Naive B cell (primary cell): ENCODE measurements at places on chromosomes 12 and 14.
A peak's percentile ranks its signal among the peaks of the same experiment; 100 is the strongest.

- peak; percentile 25 for DNase-seq
Observed at GRCh38 chr12:62210422-62210821, 49.8 kb upstream of the USP15 start.

GRCh38 chr14:45650754-45651153 lies 397.8 kb upstream of the MIS18BP1 start:
- no peak for DNase-seq

GRCh38 chr14:104195361-104195760 lies 57.0 kb downstream of the KIF26A start:
- DNase-seq: no peak

GRCh38 chr12:102010265-102010994 lies 51.4 kb downstream of the WASHC3 start:
- DNase-seq: peak; percentile 78

DNA sequence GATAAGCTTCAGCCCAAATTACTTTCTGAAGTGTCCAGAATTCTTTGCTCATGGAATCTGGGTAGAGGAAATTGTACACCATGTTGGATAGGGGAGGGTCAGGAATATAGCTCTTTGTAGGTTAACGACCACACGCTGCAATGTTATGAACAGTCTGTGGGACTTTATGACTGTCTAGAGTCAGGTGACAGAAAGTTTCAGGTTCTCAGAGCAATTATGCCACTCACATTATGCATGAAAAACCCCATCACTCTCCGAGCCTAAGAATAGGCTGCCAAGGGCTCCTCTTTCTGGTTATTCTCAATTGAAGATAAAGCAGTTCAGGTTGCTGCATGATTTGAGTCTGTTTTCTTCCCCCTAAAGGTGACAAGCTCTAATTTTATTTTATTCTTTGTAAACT lies 430.9 kb downstream of the ATP23 start:
- no peak for DNase-seq

DNA sequence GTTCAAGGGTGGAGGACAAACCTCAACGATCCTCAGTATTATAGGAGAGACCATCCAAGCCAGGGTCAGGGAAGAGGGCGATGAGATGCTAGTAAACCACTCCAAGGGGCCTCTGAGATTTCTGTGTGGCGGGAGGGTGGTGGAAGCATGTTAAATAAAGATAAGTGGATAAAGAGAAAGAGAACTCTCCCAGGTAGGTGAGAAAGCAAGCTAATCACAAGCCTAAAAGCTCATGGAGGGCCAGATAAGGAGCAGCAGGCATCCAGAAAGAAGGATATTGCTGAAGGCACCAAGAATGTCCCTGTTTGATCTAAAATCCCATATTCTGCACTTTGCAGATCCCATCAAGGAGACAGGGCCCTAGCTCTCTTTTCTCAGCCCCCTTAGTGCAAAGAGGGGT lies 48.3 kb upstream of the PARP11 start:
- no peak for DNase-seq

DNA sequence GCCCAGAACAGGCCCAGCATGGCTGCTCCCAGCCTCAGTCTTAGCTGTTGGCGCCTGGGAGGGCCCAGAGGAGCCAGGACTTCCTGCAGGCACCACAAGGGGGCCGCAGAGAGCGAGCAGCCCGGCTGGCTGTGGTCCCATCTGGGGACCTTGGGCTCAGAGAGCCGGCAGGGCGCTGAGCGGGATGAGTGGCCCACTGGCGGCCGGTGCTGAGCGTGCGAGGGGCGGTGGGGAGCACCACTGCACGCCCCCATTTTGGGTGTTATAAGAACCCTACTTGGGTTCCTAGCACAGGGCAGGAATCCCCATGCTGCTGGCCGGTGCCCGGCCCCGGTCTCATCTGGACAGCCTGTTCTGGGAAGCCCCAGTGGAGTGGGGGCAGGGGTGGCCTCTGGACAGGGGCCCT lies 25.9 kb upstream of the CRIP2 start:
- peak; percentile 57 for DNase-seq

GRCh38 chr12:117045160-117046010 lies 53.8 kb downstream of the TESC start:
- no peak for DNase-seq

DNA sequence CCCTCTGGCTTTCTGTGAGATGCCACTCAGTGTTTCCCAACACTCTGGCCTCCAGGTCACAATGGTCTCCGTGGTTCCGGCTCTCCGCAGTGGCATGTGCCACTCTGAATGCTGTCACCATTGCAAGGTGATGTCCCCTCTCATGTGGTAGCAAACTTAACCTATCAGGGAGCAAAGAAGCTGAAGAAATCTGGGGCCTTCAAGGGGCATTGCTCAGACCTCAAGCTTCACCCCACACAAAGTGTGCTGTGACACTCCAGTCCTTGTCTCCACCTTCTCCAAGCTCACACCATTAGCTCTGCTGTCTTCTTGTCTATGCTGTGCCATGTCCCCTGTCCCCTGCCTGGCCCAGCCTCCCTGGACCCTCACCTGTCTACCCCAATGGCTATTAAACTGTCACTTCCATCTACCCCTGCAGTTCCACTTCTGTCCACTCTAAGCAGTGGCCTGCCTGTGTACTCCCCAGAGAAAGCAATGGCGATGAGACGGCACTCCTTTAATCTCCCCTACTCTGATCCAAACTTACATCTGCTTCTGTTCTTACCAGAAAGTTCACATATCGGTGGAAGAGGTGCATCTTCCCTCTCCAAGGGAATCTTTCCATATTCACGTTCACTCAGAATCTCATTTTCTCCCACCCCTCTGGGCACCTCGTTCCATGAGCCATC lies 93.7 kb downstream of the DHRS2 start:
- no peak for DNase-seq

GRCh38 chr12:67646775-67647174 lies 1.8 kb upstream of the DYRK2 start:
- no peak for DNase-seq

DNA sequence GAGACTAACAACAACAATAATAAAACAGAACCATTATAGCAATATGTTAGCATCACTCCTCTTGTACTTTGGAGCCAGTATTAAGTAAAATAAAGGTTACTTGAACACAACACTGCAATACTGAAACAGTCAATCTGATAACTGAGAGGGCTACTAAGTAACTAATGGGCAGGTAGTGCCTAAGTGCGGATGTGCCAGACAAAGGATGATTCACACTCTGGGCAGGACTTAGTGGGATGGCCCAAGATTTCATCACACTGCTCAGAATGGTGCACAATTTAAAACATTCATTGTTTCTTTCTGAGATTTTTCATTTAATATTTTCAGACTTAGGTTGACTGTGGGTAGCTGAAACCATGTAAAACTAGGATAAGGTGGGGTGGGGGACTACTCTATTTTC lies 131.9 kb upstream of the CAND1 start:
- no peak for DNase-seq
